ENCODE measurements at places on chromosomes 3 and 15.

GRCh38 chr15:31340047-31340446 is 13.4 kb downstream of the KLF13 start:
- DNase-seq, result no peak

DNA sequence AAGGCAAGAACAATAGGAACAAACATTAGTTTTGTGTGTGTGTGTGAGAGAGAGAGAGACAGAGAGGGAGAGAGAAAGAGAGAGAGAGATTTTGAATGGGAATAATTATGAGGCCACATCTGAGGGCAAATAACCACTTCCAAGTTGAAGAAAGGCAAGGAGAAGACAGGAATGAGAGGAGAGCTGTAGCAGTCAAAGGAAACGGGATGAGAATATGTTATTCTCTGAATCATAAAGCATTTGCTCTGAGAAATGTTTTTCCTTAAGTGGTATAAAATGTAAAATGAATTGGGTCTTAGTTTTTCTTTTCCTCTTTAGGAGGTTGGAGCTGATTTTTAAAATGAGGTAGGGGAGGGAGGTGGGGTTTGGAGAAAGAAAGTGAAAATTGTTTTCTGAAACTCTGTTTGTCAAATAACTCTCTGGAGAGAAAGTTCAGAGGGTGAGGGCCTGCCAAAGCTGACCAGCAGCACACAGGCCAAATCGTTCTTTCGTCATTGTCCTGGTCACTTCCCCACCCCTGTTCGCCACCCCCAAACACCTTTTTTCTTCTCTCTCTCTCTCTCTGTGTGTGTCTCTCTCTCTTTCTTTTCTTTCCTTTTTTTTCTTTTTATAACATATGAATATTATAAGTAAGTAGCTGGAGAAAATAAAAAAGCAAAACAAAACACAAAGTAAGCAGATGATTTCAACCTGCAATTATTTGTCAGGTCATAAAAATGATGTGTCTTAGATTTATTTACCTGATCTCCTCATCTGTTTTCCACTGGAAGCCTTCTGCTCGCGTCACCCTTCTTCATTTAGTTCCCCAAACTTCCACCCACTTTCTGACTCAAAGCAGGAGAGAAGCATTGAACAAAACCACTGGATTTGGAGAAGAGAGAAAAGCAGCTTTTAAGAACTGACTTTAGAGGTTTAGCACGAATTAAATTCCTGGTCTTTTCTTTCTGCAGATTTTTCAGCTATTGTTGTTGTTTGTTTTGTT is 110.6 kb downstream of the LPP start:
- DNase-seq, result no peak

DNA sequence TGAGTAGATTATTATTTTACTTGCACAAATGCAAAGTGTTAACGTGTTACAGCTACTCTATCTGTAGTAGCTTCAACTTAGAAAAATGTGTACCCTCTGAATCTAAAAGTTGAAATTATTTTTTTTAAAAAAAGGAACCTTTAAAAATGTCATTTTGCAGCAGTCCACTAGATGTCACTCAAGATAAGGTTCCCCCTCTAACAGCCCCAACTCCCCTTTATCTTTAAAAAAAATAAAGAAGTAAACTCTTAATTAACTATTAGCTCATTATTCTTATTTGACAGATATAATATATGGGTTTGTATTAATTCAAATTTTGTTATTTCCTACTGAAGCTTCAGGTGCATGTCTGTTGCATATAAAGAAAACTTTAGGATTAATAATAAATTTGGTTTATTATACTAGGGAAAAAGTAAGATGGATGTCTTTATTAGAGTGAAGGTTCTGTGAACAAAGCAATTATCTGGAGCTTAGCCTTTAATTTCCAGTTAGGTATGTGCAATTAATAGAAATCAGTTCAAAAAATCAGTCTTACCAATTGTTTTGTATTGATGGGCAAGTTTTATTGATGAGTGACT is 288.5 kb downstream of the VGLL3 start:
- DNase-seq, result no peak

- DNase-seq, result no peak
Measured at GRCh38 chr15:33138000-33138399, 56.5 kb downstream of the FMN1 start.

DNA sequence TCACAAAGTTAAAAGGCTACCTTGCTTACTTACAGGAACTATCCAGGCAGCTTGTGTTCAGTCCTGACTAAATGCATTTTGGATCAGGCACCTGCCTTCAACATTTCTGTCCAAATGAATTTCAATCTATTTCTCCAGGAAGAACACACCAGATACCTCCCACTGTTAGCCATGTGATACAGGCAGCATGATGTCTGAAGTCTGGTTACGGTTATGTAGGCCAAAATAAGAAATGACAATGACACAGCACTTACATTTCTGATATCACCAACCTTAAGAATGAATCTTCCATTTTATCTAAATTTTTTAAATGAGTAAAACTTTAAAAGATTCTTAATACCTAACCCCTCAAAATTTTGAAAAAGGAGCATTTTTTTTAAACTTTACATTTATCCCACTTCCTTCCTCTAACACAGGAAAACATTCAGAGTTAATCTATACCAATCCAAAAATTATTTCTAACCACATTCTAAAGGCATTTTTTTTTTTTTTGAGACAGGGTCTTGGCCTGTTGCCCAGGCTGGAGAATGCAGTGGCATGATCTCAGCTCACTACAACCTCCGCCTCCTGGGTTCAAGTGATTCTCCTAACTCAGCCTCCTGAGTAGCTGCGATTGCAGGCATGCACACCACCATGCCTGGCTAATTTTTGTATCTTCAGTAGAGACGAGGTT is at the start of gene MAP4:
TSS of gene MAP4 (minus strand) at position 116 of the 673 bp plus-strand sequence. CDS start 17,556 bp downstream, outside the sequence.
- DNase-seq, result no peak

DNA sequence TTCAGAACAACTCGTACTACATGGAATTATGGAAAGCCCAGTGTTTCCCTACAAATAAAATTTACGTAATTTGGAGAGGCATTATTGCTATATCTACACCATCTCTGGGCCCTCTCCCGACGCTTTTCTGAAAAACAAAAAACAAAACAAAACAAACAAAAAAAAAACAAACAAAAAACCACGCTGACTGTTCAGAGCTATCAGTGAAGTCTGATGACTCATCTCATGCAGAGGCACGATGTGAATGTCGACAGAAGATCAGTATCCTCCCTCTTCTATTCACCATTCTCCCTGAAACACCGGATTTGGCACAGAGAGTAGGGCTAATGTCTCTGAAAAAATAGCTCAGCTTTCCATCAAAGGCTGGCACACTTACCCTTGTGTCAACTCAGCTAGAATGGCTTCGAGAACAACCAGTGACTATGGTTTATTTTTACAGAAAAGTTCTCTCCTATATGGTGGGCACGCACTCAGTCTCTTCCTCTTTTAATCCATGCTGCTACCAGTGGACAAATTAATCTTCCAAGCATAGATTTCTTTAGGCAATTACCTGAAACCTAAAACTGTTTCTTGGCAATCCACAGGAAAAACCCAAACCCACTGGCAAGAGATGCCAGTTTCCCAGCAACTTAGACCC is 1.5 kb downstream of the CRBN start:
- no peak for DNase-seq

- peak; percentile 65 for DNase-seq
Measured at GRCh38 chr3:171646357-171647133, 163.7 kb downstream of the PLD1 start.

DNA sequence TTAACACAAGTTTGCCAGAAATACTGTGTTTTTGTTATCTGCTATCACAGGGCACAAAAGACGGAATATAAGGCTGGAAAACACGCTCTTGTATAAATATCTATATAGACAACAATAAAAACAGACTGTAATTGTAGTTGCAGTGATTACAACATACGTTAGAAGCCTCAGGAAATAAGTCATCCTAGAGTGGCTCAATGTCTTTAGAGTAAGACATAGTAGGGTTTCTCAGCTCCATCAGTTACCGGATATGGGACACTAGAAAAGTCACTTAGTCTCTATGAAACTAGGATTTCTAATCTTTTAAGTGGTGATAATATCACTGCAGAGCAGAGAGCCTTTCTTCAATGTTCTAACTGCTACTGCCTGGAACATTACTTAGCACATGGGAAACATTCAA is 208.8 kb downstream of the STAG1 start:
- peak; percentile 57 for DNase-seq

DNA sequence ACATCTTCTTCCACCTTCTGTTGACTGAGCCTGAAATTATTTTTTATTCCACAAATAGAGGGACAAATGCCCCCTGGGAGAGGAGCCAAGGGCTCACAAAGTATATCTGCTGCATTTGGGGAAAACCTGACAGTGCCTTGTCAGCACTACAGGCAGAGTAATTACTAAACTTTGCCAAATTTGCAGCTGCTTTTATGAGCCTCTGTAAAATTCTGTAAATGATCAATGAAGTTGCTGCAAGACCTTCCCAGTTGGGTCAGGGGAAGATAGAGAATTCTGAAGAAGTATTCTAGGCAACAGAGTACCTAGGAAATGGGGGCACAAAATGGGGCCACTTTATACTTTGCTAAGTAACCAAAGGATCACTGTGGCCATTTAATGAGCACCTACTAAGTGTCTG is 10.5 kb downstream of the GHSR start:
- DNase-seq, result no peak

DNA sequence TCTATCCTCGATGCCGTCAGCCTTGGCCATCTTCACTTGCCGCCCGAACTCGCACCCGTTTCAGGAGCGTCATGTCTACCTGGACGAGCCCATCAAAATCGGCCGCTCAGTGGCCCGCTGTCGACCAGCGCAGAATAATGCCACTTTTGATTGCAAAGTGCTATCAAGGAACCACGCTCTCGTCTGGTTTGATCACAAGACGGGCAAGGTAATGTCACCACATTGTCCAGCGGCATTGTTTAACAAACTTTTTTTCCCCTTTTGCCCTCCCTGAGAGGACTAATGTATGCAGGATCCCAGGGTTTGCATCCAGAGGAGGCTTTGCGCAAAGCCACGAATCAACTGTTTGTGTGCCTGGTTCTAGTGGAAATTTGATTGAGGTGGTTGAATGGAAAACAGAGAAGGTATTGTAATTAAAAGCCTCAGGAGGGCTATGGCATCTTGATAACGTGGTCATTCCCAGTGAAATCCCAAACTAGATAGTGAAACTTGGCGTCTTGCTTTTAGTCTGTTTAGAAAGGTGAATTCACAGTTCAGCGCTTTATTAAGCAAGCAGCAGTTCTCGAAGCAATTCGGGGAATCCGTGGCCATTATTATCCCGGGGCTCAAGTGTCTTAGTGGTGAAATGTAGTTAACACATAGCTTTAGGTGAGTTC is 1.7 kb downstream of the SLMAP start:
- peak; percentile 18 for DNase-seq

DNA sequence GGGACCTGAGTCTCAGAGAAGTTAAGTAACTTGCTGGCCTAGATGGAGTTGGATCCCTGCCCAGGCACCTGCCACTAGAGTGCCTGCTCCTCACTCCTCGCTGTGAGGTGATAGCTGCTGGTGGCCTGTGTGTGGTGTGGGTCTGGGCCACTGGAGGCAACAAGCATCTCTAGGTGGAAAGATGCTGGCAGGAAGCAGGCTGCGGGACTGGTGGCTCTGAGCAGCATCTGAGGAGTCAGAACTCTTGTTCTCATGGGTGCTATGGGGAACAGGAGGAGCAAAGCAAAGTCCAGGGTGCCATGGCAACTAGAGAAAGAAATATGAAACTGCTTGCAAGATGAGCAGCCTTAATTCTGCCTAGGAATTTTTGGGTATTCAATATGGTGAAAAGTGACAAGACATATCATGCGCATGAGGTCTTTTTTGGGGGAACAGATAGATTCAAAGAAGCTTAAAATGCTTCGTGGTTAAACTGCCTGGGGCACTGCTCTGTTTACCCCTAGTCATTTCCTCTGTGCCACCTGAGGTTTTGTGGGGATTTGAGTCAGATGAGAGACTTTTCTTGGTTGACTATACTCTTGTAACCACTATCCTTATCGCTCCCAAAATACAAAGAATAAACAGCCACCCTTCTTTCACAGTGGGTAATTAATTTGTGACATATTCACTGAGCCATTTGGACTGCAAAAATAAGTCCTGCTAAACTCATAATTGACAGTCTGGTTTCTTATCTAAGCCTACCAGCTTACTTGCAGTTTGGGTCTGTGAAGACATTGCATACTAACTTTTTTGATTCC is 50.3 kb downstream of the MED12L start:
- DNase-seq, result no peak
